ENCODE measurements at places on chromosomes 13 and 19. TPM values are rescaled to one million over a fixed set of nuclear protein-coding genes. Genes with fewer than 3 reads are reported as not detected.
A peak's percentile ranks its signal among the peaks of the same experiment; 100 is the strongest.

GRCh38 chr19:34254698-34255432 lies 511 bp downstream of the GARRE1 start:
- DNase-seq, result no peak

DNA sequence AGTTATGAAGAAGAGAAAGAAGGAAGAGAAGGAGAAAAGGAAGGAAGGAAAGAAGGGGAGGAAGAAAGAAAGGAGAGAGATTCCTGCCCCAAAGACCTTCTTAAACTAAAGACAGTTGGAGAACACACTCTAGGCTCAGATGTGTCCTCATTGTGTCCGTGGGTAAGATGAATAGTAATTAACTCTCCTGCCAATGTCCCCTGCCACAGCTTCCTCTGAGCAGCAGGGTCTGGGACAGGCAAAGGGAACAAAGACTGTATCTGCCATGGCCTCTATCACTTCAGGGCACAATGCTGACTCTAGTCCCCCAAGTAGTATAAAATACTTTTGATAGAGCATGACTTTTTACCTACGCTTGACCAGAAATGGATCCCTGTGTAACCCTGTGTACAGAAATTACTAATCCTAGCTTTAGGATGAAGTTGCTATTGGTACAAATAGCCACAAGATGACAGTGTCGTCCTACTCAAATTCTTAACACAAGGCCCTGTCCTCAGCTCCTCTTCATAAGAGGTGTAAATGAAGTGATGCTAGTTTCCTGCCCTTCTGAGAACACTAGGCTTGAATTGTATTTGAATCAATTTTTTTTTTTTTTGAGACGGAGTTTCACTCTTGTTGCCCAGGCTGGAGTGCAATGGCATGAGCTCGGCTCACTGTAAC lies 186.2 kb upstream of the GPR12 start:
- no peak for DNase-seq

GRCh38 chr13:52387721-52388120 lies 18.3 kb downstream of the THSD1 start:
- DNase-seq, result no peak

GRCh38 chr19:1511318-1512317 lies 1.2 kb downstream of the ADAMTSL5 start:
- DNase-seq, result no peak

GRCh38 chr19:3771906-3772455 lies at the start of gene RAX2:
TSS of gene RAX2 (minus strand) at chr19:3772228. CDS start at chr19:3771742, 486 bp downstream.
- no peak for DNase-seq

- DNase-seq, result peak; percentile 47
These were observed 718.5 kb downstream of the EFNB2 start for GRCh38 chr13:105816994-105817393.

- no peak for DNase-seq
These were observed 4.4 kb upstream of the PROZ start for GRCh38 chr13:113153810-113154748.

DNA sequence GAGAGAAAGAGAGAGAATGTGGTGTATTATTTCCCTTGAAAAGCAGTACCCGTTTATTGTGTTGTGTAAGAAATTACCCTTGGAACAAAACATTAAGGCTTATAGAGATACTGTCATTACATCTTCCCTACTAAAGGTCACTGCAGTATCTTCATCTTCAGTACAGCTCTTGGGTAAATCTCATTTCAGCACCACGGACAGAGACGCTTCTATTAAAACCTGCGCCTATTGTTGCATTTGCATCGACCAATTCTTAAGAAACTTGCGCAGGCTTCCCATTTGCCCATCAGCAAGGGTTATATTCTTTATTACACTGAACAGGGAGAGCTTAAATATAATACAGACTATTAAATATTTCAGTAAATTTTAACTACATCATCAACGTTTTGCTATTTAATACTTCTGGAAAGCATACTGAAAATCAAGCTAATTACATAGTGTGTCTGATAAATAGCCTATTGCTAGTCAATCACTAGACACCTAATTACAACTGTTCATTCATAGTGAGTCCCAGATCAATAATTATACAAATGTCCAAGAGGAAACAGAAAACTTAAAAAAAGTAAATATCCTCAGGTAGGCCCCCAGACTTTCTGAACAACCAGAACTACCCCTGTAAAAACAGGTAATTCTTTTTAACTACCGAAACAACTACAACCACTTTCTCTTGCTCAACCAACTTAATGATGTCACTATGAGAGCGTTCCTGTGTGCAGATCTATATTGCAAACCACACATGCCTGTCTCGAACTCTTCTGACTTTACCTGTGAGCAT lies 350.6 kb downstream of the LIG4 start:
- peak; percentile 53 for DNase-seq

- DNase-seq, result no peak
These were observed 153.8 kb upstream of the UBL3 start for GRCh38 chr13:30004204-30004603.

DNA sequence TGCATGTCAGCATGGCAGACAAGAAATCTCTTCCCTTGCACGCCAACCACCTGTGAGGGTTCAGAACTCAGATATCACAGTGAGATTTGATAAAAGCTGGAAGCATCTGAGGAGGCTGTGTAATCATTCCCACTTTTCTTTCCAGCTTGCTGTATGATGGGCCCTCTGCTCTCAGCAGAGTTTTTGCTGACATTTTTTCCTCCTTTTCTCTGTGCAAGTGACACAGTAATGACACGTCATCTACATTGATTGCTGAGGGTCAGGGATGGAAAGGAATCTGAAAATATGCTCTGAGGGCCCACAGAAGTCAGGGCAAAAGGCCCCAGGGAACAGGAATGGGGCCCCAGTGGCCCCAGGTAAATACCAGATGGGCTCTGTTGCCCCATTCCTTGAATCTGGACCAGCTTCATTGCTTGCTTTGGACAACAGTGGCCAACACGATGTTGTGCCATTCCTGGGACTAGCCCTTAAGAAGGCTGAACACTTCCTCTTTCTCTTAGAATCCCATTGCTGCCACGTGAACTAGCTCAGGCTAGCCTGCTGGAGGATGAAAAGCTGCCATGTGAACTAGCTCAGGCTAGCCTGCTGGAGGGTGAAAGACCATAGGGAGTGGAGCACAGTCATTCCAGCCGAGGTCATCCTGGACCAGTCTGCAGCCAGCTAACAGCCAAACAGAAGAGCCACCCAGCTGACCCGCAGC lies 68.2 kb downstream of the CACNA1A start:
- no peak for DNase-seq

DNA sequence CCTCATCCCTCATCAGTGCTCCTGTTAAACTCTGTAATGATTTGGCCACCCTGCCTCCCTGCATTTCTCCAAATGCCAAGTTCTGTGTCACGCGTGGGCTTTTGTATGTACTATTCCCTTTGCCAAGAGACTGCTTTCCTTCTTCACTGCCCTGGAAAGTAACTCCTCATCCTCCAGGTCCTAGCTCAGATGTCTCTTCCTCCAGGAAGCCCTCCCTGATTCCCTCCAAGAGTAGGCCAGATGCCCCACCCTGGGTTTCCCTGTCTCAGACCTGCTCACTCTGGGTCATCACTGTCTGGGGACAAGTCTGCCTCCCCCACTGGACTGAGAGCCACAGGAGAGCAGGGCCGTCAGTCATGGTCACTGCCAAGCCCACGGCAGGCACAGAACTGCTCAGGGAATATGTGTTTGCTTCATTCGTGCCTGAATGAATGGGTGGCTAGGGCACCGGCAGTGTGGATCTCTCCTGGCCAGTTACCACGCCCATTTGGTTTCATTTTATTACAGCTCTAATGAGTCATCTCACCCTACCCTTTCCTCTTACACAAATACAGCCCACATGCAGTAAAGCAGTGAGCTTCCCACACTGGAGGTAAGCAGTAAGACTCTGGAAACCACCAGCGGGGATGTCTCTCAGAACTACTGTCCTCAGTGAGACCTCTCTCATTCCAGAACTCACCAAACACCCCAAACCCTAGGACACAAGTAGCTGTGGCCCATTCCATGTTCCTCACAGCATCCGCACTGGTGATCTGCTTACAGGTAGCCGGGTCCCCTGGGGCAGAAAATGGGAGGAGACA lies 12.1 kb upstream of the GPR4 start:
- DNase-seq, result no peak

DNA sequence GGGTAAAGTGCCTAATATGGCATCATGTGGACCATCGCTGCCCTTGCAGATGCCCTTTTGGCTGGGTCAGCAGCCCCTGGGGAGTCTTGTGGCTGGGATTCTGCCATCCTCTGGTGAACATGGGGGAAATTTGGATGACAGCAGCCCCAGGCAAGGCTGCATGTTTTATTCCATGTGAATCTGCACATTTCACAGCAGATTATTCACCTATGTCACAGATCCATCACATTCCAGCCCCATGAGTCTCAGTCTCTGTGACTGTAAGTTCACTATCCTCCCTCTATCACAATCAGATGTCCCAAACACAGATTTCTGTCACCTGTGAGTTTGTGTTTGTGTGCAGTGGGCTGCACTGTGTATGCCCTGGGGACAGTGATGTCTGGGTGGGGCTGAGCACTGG lies 36.8 kb upstream of the PSG9 start:
- no peak for DNase-seq

GRCh38 chr13:32117701-32118100 lies 86.1 kb downstream of the FRY start:
- DNase-seq, result no peak

GRCh38 chr19:47375694-47376588 lies 26.8 kb downstream of the DHX34 start:
- DNase-seq, result no peak

GRCh38 chr13:41533266-41534052 lies 76.1 kb downstream of the RGCC start:
- DNase-seq, result no peak

DNA sequence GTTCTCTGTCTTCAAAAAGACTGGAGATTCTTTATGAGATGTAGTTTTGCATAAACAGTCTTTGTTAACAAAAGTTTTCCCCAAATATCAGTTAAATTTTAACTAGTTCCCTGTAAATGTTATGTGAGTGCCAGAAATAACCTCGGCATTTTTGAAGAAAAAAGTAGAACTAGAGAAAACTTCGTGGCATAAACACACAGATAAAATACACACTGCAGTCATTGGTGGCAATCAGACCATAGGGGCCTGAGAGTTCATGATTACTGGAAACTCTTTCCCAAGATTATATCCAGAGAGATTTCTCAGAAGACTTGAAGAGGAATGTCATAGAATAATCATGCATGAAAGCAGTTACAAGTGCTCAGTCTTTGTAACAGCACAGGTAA lies 190.0 kb downstream of the MZT1 start:
- no peak for DNase-seq

DNA sequence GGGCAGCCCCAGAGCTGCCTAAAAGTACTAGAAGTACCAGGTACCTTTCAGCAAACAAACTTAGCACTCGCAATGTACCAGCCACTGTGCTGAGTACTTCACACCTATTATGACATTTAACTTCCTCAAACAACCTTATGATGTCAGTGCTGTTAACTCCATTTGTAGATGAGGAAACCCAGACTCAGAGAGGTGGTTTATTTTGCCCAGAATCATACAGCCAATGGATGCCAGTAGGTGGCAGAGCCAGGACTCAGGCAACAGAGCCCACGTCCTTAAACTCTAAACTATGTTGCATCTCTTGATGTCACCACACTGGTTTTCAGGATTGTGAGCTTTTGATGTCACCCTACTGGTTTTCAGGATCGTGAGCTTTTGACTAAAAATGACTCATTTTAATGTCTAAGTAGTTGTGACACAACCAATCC lies 78.9 kb downstream of the FLT1 start:
- no peak for DNase-seq

GRCh38 chr19:13024126-13024950 lies 29.1 kb downstream of the NFIX start:
- DNase-seq, result no peak

DNA sequence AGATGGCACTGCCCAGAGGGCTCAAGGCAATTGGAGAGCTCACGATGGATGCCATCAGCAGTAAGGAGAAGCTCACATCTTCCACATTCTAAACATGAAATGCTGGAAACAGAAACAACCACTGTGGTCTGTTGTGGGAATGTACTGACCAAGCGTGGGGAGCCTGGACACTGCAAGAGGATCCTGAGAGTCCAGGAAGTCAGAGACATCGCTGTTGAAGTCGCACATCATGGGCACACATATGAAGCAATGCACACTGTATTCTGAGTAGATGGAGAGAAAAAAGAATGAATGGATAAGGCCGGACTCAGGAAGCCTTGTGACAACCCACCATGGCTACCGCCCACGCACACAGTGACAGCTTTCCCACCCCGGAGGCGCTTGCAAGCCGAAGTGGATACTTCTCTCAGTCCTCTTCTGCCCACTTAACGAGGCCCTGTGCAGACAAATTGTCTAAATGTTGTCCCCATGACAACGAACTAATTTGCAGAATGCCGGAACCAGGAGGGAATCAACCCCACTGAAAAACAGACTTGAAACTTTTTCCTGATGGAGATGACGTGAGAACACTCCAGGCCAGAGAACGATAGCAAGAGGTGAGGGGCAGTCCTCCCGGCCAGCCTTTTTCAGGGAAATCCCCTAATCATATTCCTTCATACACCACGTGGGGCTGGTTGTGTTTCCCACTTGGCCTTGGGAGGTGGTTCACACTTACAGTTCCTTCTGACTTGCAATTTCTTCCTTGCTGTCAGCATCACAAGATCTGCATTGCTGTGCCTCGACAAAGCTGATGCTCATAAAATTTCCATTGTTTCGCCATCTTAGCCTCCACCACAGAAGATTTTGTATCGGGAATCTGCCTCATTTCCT lies 109.6 kb upstream of the SERP2 start:
- DNase-seq, result no peak

DNA sequence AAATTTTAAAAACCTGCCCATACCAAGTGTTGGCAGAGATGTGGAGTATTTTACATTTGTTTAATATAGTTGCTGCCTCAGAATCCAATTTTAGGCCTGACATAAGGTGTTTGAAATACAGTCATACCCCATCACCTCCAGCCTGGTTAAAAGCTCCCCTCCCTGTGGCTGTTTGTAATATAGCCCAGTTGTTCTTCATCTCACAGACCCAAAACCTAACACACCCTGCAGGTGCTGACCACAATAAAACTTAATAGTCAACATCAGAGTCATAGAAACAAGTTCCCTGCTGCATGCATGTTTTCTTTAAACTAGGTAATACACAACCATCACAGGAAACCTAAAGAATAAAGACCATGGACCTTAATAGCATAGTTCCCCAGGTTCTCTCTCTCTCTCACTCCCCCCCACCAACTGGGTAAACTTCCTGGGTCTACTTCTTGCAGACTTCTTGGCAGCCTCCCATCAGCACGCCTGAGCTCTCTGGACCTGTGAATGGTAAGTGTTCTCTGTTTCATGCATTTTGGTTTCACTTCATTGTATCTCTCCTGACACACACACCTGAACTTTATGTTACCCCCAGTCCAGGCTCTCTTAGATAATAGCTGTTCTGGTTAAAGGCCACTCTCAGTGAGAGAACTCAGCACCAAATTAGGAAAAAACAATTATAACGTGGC lies 1369.9 kb downstream of the EFNB2 start:
- no peak for DNase-seq

The IZUMO2 gene
- total RNA-seq, result not detected

The MADCAM1 gene
- 1.3 TPM for total RNA-seq

The SYT5 gene
- total RNA-seq, result 0.74 TPM

The ONECUT3 gene
- not detected for total RNA-seq

The SOHLH2 gene
- 0.32 TPM for total RNA-seq

The ACER1 gene
- not detected for total RNA-seq

The ZNF790 gene
- 20.1 TPM for total RNA-seq

The MYO1F gene
- total RNA-seq, result 7.5 TPM

The KASH5 gene
- total RNA-seq, result not detected

All from urinary bladder (tissue), 4 donors.